Activated CD8-positive, alpha-beta T cell treated with anti-CD3 and anti-CD28 coated beads for 36 hours (primary cell): ENCODE measurements at places on chromosomes 16 and 17. TPM values are rescaled to one million over a fixed set of nuclear protein-coding genes. Genes with fewer than 3 reads are reported as not detected.
A peak's percentile ranks its signal among the peaks of the same experiment; 100 is the strongest.

The RNF166 gene
- total RNA-seq = 82.4 TPM

- H3K4me1 ChIP-seq = peaks cover 21% of the 10 kb centered on the region
- H3K4me3 ChIP-seq = peak overlapping the region; percentile 95
- peak overlapping the region; percentile 34 for H3K27ac ChIP-seq
- peaks cover 1% of the 10 kb centered on the region for H3K36me3 ChIP-seq
- DNase-seq = no peak
- no peaks in the 10 kb centered on the region for H3K27me3 ChIP-seq
These were observed 764 bp upstream of the SMURF2 start for GRCh38 chr17:64662774-64663367.

DNA sequence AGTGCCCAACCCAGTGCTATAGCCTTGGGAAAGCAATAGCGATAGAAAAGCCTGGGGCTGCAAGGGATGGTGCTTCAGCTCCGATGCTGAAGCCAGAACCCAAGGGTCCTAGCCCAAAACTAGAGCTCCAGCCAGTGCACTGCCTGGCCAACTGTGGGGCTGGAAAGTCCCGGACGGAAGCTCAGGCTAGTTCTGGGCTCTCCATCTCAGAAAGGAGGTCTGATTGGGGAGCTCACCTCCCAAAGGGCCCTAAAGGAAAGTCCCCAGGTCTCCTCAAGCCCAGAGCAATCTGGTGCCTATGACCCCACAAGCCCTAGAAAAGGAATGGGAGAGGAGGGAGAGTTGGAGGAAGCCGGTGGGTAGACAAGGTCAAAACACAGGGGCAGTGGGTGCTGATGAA, 2.0 kb upstream of the ABCC3 start:
- H3K27ac ChIP-seq = no peak overlapping the region
- peaks cover 2% of the 10 kb centered on the region for H3K4me1 ChIP-seq
- H3K27me3 ChIP-seq = peaks cover 58% of the 10 kb centered on the region
- no peak overlapping the region for H3K4me3 ChIP-seq
- no peaks in the 10 kb centered on the region for H3K36me3 ChIP-seq

DNA sequence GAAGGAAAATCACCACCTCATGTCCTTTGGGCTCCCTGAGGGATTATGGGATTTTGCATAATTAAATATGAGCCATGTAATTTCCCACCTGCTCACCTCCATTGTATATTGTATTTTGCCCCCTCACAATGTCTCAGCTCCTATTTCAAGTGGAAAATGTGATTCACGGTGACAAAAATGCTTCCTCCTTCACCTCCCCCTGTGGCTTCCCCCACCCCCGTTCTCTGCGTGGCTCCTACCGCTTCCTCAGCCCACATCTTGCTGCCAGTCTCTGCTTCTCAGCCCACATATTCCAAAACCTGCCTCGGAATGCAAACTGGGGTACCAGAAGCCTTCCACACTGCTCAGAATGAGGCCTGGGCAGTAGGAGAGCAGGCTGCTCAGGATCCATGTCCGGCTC, 394.5 kb upstream of the C16orf82 start:
- H3K27me3 ChIP-seq = no peaks in the 10 kb centered on the region
- H3K4me3 ChIP-seq = peak overlapping the region; percentile 2
- H3K4me1 ChIP-seq = peaks cover 30% of the 10 kb centered on the region
- peak; percentile 84 for DNase-seq
- peak overlapping the region; percentile 88 for H3K27ac ChIP-seq

DNA sequence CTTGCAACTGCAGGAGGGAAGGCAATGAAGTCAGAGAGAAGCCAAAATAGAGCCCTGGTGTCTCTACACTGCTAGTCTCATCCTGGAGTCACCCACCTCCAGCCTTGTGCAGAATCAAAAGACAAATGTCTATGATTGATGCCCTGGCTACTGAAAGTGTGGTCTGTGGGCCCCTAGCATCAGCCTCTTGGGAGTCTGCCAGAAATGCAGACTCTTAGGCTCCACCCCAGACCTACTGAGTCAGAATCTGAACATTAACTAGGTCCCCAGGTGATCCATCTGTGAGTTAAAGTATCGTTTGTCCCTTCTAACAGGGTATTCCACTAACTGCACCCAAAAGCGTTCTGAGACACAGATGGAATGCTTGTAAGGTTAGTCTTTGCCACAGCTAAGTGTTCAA, 21.2 kb downstream of the EARS2 start:
- H3K4me1 ChIP-seq = peaks cover 8% of the 10 kb centered on the region
- H3K27ac ChIP-seq = no peak overlapping the region
- no peaks in the 10 kb centered on the region for H3K27me3 ChIP-seq
- H3K4me3 ChIP-seq = no peak overlapping the region
